ENCODE measurements at places on chromosomes 11 and 22.

DNA sequence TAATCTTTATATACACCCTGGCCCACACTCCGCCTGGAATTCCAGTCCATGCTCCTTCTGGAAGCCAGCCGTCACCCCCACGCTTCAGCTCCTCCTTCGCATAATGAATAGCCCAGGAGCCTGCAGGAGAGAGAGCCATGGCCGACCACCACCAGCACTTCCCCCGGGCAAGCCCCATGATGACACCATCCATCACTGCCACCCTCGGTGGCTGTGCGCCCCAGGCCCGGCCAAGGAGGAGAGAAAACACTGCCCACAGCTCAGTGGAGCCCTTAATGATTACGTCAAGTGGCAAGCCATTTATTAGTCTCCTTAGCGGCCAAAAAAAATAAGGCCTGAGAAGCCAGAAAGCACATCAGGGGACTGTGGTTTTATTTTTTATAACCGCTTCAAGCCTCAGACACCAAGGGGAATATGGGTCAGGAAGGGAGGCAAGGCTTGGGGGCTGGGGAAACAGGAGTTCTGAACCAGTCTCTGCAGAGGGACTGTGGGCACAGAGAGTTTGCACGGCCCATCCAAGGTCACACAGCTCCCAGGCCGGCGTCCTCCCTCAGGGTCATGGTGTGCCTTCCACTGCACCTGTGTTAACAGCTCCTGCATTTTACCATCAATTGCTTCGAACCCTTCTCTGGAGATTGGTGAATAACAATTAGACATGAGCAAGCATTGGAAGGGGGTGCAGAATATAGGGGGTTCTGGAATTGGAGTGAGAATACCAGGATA is 134.3 kb downstream of the MN1 start:
- no peak for DNase-seq

- no peak for DNase-seq
These were observed 179.4 kb downstream of the ARHGAP42 start for GRCh38 chr11:100866453-100866852.

DNA sequence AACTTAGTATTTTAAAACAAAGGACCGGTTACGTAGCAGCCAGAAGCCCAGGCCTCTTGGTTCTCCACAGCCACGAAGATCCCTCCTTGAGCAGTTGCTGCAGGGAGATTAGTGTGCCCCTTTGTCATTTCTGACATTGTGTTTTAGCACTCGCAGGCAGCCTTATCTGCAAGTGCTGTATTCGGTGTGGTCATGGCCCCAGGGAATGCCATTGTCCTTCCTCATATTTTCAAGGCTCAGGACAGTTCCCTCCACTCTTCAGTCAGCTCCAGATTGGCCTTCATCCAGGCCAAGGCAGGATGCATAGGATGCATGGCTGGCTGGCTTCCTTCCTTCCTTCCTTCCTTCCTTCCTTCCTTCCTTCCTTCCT is 88.5 kb downstream of the ZBTB16 start:
- peak; percentile 20 for DNase-seq

- DNase-seq = no peak
These were observed 159.9 kb downstream of the TEAD1 start for GRCh38 chr11:12834166-12834565.

GRCh38 chr11:64545619-64546018 is 45.4 kb upstream of the SLC22A12 start:
- DNase-seq = no peak

DNA sequence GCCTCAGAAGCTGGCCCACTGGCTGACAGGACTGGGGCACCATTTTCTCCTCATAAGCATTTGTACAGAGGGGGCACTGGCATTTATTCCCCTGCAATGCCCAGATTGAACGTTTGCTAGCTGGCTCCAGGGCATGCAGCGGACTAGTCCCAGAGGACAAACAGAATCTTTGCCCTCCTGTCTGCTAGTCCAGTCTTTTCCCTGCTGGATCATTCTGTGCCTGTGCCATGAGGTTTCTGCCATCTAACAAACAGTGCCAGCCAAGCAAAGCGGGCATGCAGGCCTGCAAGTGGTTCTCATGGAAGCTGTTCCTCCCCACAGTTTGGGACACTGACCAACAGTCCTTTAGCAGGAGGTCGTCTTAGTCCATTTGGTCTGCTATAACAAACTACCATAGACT is 53.4 kb downstream of the KCNJ1 start:
- DNase-seq = no peak

DNA sequence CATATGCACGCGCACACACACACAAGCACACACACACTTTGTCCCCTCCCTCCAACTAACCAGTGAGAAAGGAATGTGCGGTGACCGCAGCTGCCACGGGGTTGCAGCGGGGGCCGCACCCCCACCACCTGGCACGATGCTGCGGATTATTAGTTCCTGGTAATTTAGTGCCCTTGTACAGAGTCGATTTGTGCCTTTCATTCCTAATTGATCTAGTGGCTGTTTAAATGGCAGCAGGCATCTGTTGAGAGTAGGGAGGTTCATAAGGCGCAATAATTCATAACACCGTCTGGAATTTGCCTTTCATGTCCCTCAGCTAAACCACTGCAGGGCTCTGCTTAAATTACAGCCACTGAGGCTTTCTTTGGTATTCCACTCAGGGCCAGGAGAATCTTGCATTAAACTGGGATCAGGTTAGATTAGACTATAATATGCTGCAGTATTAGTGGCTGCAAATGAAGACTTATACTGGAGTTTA is 113.7 kb downstream of the FEZ1 start:
- no peak for DNase-seq

GRCh38 chr11:2555336-2555735 is 110.5 kb downstream of the KCNQ1 start:
- peak; percentile 0 for DNase-seq

- no peak for DNase-seq
These were observed 34.6 kb downstream of the CSNK2A3 start for GRCh38 chr11:11318461-11318860.

DNA sequence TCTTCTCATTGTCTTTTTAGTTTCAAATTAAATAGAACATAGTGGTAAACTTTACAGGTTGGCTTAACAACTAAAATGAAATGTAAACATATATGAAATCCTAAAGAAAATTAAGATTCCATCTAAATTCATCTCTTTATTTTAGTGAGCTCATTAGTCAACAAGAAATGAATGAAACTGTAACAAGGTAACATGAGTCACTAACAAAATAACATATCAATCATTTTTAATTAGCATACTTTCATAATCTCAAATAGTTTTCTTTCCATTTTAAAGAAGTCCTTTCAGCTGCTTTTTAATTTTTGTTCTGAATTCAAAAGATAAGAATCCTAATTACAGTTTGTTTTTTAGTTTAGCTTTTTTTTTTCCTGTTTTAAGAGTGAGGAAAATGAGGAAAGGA is 688.6 kb upstream of the TENM4 start:
- no peak for DNase-seq

DNA sequence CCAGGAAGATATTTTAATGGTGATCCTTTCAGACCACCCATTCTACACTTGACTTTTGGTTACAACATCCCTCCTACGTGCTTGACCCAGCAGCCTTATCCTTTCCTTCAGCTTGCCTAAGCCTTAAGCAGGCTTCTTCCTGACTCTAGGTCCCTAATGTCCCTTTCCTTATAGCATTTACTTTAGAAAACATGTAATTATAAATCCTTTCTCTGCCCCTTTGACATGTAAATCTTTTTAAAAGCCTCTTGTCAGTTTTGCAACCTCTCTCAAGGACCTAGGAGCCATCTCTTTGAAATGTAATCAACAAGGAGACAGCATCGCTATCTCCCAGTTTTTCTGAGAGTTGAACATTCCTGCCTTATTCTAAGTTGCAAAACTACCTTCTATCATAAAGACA is 1255.2 kb downstream of the LRRC4C start:
- DNase-seq = no peak

DNA sequence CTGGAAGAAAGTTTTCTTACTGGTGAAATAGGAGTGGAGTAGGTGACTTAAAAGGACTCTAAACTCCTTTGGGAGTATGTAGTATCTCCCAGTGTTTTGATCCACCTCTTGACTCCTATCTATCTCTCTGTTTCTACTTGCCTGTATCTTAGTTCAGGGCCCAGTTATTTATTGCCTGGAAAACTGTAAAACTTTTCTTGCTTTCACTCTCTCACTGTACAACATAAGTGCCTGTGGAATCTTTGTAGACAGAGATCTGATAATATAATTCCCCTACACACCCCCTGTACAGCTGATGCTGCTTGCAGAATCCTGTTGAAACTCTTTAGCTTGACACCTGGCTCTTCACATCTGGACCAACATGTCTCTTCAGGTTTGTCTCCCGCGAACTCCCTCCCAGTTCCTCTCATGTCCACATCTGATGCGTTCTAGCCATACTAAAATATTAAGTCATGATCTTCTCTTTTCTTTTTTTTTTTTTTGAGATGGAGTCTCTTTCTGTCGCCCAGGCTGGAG is 26.5 kb upstream of the SESN3 start:
- no peak for DNase-seq

GRCh38 chr22:30241576-30242371 is 4.8 kb downstream of the LIF start:
- no peak for DNase-seq

GRCh38 chr11:38226684-38227083 is 1628.6 kb upstream of the RAG2 start:
- DNase-seq = no peak

DNA sequence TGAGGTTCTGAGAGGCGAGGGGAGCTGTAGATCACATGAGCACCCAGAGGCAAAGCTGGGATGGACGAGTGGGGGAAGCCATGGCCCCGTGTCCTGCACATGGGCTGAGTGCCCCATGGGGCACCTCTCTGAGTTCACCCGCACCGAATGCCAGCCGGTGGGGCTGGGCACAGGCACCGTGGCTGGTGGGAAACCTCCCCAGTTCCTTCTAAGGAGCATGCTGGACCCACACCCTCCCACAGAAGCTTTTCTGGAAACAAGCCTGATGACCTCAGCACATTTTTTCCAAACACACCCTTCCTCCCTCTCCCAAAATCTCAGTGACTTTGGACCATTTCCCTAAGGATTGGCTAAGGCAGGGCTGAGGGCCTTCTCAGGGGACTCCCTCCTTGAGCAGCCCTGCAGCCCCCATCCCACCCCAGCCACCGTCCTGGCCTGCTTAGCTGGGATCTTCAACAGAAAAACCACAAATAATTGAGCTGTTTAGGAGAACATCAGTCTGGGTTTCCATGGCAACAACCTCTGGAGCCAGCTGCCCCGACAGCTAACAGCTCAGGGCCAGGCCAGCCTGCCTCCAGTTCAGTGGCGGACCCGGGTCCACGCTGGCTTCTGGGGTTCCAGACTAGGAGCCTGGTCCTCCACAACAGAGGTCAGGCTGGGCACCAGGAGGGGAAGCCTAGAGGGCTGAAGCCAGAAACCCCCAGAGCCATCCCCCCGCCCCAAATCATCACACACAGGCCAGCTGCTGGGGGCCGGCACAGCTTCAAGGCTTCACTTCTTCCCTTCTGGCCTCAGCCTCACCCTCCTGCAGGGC is 18.1 kb upstream of the LINC01488 start:
- peak; percentile 58 for DNase-seq

GRCh38 chr11:8354622-8355415 is 91.1 kb upstream of the LMO1 start:
- peak; percentile 27 for DNase-seq

GRCh38 chr11:19777377-19778102 is 64.9 kb downstream of the NAV2 start:
- no peak for DNase-seq

- DNase-seq = no peak
These were observed 9.6 kb downstream of the TRPM5 start for GRCh38 chr11:2434506-2435255.

- DNase-seq = peak; percentile 79
These were observed 26.5 kb downstream of the RPL27A start for GRCh38 chr11:8709002-8709672.

- peak; percentile 37 for DNase-seq
These were observed 9.6 kb upstream of the HTATIP2 start for GRCh38 chr11:20353829-20354434.

GRCh38 chr11:126281666-126282175 is 1.2 kb upstream of the TIRAP start:
- no peak for DNase-seq

GRCh38 chr22:44204739-44205515 is 24.2 kb downstream of the PARVG start:
- no peak for DNase-seq

GRCh38 chr11:132028380-132029240 is 658.2 kb downstream of the NTM start:
- DNase-seq = no peak

GRCh38 chr22:26086359-26086758 is 82.9 kb upstream of the SEZ6L start:
- no peak for DNase-seq

GRCh38 chr11:105829084-105829483 is 193.0 kb downstream of the MSANTD4 start:
- no peak for DNase-seq

- DNase-seq = peak; percentile 60
These were observed 29.9 kb upstream of the OR10G7 start for GRCh38 chr11:124070915-124071622.

GRCh38 chr11:67449116-67449844 is 3.2 kb downstream of the GPR152 start:
- no peak for DNase-seq

DNA sequence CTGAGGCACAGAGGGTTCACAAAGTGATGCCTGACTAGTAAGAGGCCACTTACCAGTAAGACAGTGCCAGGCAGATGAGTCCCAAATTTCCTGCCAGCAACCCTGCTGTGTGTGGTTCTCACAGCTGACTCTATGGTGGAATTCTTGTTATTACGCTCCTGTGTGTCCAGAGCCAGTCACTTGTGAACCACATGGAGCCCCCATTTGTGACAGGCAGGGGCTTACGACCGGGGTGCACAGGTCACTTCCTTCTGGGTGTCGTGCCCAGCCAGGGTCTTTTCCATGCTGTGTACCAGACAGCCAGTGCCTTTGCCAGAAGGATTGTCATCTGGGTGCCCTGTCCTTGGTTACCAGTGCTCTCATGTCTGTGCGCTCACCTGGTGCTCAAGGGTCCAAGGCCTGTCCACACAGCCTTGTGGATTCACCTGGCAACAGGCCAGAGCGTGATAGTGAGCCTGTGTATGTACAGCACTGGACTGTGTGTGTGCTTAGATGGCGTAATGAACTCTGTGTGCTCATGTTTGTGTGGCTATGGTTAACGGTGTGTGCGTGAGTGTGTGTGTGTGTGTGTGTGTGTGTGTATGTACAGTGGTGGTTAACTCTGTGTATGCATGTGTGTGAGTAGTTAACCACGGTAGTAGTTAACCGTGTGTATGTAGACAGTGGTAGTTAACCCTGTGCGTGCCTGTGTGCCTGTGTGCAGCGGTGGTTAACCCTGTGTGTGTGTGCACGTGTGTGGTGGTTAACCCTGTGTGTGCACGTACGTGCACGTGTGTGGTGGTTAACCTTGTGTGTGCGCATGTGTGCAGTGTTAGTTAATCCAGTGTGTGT is 18.6 kb downstream of the GRAMD4 start:
- no peak for DNase-seq

Measured in BE2C (cell line).